ENCODE measurements at places on chromosomes 1 and 21.

- DNase-seq, result no peak
Measured at GRCh38 chr1:26477446-26478152, 5.4 kb downstream of the HMGN2 start.

- no peak for DNase-seq
Measured at GRCh38 chr1:25902462-25902861, 3.8 kb downstream of the STMN1 start.

- no peak for DNase-seq
Measured at GRCh38 chr1:51976846-51977602, 13.5 kb downstream of the RAB3B start.

DNA sequence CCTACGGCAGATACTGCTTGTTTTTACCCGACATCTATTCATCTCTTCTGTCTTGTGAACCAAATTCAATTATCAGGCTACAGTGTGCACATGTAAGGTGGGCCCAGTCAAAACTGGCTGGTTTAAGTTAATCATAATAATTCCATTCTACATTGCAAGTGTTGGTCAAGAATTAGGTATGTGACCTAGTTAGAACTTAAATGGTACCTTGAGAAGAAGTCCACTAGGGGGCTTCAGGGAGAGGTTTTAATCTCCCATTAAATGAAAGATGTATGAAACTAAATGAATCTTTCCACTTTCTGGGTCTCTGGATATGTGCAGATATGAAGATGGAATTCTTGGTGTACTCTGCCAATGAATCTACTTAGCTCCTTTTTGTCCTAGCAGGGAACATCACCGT lies 187.1 kb downstream of the CDC42BPA start:
- DNase-seq, result no peak

DNA sequence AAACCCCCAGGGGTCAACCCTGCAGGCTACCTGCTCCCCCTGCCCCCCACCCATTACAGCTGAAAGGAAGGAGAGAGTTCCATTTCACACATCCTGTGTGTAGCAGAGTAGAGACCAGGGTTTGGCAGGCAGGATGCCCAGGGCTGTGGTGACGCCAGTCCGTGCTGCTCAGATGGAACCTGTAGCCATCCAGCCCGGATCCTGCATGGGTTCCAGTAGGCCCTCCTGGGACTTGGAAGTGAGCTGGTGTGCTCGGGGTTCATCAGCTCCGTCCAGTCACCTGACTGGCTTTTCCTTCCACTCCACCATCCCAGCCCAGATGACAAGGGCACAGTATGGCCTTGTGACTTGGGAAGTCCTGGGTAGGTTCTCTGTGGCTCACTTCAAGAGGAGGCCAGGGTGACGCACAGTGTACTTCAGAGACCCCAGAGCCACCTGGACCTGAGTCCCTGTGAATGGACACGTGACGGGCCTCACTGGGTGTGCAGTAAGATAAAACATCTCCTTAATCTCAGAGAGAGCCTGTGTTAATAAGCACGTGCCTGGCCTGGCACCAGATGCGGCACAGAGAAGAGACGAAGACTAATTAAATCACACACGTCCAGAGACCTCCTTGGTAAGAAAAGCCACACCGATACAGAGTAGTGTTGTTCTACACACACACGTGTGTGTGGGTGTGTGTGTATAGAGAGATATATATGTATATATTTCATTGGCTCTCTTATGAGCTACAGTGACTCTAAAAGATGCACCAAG lies 16.0 kb downstream of the ITPKB start:
- DNase-seq, result no peak

GRCh38 chr1:201414051-201414738 lies 7.3 kb downstream of the TNNI1 start:
- DNase-seq, result no peak

All from activated T-helper 1 cell treated with Interleukin-2 at 50 U/mL for 16 hours (primary cell).